ENCODE measurements at places on chromosomes 2 and 18. TPM values are rescaled to one million over a fixed set of nuclear protein-coding genes. Genes with fewer than 3 reads are reported as not detected.

DNA sequence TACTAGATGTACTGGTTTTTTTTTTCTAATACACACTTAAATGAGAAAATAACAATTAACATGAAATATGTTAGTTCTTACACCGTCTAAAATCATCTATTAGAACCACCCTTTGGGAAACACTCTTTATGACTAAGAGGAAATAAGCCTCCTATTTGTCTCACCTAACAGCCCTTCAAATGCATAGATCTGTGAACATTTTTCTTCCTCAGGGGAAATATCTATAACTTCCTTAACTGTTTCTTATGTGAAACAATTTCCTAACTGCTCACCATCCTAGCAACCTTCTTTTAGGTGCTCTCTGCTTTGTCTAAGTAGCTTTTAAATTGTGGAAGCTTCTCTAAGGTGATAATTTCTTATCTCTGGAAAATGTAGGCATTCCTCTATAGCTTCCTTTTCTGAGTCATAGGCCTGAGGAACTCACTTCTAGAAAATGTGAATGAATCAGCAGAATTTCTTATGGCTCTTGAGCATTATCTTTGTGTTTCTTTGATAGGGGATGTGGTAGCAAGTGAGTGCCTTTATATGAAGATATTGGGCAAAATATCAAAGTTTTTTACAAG lies 56.1 kb downstream of the CNTNAP5 start:
- no peak for DNase-seq

DNA sequence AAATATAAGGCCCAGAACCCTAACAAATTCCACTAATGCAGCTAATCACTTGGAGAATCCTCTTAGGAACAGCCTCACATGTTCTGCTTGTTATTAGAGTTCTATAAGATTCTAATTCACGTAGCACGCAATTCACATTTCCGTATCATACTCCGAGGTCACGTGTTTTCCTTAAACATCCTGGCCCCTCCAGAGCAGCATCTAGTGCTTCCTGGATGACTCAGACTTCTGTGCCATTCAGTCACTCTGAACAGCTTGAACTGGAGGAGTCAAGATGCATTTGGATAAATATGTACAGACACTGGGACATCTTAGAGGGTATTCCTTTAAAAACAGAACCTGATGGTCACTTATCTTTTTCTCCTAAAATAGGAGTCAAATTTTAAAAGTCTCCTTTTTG lies 156.5 kb downstream of the MYO5B start:
- no peak for DNase-seq

GRCh38 chr18:57791911-57792310 lies 11.2 kb downstream of the ATP8B1 start:
- DNase-seq, result no peak

- DNase-seq, result no peak
Observed at GRCh38 chr18:1227025-1227424, 322.4 kb downstream of the ADCYAP1 start.

PJVK gene
- 1.4 TPM for total RNA-seq

DNA sequence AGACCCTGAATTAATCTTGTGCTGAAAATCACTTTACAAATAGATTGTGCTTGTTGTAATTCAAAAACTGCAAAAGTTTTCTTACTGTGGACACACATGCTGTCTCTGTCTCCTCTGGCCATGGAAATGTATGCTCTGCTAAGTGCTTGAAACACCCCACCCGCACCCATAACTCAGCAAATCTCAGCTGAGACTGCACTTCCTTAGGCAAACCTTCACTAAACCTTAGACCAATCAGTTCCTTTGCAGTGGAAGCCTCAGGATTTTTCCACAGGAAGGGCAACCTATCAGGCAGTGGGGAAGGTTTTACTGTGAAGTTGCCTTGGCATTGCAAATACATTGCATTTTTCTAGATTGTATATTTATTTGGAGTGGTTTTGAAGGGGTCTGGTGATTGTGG lies 62.2 kb upstream of the PLA2R1 start:
- no peak for DNase-seq

DNA sequence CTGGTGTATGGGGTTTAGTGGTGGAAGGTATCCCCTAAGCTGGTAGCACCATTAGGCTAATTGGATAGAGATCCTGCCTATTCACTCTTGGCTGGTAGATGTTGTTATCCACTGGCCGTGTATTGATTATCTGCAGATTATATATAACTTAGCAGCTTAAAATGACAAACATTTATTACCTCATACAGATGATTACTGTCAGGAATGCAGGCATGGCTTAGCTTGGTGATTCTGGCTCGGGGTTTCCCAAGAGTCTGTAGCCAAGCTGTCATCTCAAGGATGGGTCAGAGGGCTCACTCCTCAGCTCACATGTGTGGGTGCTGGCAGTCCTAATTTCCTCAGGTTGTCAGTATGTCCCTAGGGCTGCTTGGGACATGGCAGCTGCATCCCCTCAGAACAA lies 465.8 kb downstream of the PARD3B start:
- DNase-seq, result no peak
